ENCODE measurements at places on chromosomes 3 and 15.

DNA sequence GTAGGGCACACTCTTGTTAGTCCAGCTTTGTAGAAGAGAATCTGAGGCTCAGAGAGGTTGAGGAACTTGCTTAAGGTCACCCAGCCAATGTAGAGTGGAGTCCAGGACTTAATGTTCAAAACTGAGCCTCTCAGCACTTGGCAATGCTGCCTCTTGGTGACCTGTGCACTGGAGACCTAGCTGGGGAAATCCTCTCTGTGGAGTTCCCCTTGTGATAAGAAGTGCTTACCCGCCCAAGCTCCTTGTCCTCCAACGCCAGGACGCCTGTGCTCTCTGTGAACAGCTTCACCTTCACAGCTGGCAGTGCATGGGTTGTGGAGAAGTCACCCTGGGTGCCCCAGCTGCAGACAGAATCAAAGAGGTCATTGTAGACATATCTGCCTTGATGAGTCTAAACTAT lies 219.1 kb upstream of the FEZF2 start:
- DNase-seq, result no peak

DNA sequence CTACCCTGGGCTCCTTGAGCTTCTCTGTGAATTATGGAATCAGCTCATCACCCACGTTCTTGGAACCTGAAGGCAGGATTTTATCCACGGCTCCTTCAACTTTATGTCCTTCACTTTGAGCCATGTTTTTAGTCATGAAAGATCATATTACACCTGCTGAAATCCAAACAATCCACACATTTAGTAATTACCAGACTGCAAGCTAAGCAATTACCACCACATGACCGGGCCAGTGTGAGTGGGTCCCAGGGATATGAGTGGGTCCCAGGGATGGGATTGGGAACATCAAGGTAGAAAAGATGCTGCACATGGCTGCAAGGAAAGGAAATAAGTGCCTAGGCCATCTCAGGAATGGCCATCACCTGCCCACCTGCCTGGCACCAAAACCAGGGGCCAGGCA lies 140.3 kb upstream of the IQSEC1 start:
- DNase-seq, result no peak

GRCh38 chr3:126014252-126014651 lies 45.3 kb downstream of the ROPN1B start:
- no peak for DNase-seq

DNA sequence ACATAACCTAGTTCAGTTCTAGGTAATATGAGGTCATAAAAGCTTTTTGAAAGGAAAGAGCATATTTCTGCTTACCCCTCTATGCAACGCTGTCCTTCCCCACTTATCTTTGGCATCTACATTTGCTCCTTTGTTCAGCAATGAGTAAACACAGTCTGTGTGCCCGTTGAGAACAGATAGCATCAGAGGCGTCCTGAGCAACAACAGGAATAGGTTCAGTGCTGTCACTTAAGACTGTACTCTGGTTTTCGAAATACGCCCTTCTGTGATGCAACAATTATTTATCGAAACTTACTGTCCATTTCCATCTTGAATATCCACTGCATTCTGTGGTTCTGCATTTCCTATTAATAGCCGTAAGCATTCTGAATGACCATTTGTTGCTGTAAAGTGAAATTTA lies 84.4 kb downstream of the BTD start:
- no peak for DNase-seq

GRCh38 chr15:35129361-35129760 lies 44.3 kb upstream of the NANOGP8 start:
- no peak for DNase-seq

DNA sequence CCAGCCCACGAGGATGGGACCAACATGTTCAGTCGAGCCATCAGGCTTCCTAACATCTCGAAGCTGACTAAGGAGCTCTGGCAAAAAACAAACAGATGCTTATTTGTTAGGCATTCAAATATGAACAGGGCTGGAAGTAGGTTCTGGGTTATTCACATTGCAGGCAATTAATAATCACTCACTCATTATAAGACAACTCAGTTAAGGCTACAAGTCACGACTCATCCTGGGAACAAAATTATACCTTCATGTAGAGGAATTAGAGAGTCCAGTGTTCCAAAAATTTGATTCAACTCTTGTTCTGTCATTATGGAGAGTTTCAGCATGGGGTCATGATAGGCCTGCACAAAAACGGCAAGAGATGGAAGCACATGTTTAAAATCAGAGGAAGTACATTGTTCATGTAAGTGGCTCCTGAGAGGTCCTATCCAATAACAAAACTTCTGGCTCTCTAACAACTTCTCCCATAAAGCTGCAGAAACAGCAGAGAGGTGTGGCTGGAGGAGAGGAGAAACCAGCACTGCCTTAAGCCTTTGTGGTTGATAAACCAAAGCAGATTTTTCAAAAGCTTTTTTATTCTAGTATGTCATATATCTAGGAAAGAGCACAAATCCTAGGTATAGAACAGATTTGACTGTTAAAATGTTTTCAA lies 50.6 kb downstream of the ARHGEF3 start:
- no peak for DNase-seq

- no peak for DNase-seq
These were observed 9.3 kb downstream of the COLQ start for GRCh38 chr3:15512166-15512565.

DNA sequence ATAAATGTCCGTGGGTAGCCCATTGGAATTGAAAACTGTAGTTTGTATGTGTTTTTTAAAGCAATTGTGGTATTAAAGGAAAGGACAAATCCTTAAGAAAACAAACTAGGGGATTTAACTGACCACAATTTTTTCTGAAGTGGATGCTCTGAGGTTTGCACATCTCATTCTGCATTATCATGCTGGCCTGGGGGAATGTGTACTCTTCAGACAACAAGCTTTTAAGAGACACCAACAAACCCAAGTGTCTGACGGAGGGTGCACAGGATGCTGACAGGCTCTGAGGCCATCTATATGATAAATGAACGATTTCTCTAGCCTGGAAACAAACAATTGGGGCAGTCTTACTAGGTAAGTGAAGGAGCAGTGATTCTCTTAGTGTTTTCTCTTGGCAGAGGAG lies 9.1 kb downstream of the LINS1 start:
- DNase-seq, result peak; percentile 24

DNA sequence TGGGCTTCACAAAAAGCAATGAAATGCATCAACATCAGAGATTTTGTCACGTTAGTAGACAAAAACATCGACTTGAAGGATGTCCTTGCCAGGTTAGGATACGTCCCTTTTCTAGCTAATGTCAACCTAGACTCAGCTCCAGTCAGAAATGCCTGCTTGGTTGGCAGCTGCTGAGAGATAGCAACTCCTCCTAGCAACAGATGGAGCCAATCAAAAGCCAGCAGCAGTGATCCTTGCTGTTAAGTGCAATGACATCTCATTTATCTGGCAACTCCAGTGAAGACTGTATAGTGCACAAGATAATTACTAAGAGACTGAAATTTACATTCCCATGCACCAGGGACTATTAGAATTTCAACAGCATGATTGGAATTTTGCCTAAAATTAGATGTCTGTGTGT lies 424.1 kb downstream of the FGF12 start:
- DNase-seq, result no peak

DNA sequence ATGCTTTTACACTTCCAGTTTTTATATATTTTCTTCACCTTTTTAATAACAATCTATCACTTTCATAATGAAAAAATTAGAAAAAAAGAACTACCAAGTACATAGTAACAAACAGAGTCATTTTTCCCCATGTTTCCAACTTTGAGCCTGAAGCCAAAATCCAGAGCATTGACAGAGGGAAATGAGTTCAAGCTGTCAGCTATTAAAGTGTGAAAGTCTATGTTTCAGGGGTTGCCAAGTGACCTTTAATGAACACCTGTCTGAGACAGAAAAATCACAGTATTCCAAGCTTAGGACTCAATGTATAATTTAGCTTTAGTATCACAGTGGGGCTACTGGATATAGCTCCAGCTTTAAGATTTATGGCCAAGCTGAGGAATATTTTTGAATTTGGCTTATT lies 128.3 kb upstream of the GADL1 start:
- no peak for DNase-seq

- no peak for DNase-seq
These were observed 10.2 kb downstream of the MRPS22 start for GRCh38 chr3:139353920-139354556.

DNA sequence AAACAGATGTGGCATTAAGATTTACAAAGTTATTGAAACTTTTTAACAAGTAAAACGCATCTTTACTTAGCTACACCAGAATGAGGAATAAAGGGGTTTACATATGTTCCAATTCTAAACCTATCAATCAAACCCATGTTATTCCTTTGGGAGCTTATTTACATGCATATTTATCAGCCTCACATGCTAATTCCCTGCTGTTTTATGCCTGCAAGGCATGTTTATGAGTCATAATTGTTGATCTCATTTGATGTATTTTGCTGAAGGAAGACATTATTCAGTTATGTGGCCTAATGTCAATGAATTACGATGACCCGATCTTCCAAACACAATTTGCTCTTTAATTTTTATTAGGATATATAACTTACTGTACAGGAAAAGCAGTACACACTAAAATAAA lies 272.9 kb downstream of the TBC1D5 start:
- DNase-seq, result no peak

- DNase-seq, result no peak
These were observed 439.9 kb upstream of the TGFBR2 start for GRCh38 chr3:30166535-30166934.

DNA sequence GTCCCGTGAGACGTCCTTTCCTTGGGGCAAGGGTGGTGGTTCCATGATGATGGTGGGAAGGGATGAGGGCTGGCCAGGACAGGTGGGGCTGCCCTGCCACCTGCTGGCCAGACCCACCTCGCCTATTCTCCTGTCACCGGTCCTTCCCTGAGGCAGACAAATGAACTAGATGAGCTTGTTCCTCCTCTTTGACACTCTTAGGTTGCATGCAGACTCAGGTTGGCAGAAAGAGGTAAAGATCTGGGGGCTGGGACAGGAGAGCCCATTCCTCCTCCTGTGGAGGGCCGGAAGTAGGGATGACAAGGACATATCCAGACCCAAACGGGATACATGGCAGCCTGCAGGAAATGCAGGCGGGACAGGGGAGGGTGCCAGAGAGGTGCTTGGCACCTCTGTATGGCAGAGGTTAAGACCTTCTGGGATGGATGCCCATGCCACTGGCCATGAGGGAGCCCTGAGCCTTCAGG lies 38.6 kb downstream of the ACSBG1 start:
- DNase-seq, result peak; percentile 63

- DNase-seq, result no peak
These were observed 32.3 kb downstream of the MYO1E start for GRCh38 chr15:59340325-59340724.

DNA sequence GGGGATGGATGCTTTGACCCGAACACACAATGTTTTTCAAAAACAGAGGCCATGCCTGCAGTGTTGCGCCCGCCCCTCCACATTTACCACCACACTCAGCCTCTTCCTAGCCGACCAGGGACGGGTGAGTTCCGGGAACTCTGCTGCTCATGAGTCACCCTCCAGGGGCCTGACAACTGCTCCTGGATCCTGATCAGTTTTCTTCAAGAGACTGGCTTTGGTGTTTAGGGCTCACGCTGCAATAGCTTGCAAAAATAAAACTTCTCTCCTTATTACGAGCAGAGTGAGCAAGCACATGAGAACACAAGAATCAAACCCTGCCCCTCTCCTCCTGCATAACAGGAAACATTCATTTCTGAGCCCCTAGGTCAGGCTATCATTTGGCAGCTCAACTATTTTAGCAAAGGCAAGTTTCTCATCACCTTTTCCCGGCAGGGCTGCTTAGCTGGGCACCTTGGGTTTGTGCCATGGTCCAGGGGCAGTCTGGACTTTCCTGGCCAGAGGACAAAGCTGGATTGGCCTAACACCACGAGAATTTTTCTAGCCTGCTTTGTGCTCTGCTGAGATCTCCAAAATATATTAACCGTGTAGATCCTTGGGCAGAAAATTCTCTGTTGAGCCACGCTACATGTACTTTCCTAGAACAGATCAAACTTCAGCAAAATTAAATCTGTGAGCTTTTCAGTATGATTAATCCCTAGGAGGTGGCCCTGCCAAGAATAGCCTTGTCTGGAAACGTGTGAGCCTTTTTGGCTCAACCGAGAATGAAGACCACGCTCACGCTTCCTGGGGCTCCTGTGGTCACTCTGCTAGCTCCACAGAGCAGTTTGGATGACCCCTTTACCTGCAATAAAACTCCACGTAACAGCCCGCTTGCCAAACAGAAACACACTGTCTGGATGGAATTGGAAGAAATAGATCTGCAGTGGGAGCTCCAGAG lies 52.7 kb upstream of the SPATA12 start:
- DNase-seq, result no peak

DNA sequence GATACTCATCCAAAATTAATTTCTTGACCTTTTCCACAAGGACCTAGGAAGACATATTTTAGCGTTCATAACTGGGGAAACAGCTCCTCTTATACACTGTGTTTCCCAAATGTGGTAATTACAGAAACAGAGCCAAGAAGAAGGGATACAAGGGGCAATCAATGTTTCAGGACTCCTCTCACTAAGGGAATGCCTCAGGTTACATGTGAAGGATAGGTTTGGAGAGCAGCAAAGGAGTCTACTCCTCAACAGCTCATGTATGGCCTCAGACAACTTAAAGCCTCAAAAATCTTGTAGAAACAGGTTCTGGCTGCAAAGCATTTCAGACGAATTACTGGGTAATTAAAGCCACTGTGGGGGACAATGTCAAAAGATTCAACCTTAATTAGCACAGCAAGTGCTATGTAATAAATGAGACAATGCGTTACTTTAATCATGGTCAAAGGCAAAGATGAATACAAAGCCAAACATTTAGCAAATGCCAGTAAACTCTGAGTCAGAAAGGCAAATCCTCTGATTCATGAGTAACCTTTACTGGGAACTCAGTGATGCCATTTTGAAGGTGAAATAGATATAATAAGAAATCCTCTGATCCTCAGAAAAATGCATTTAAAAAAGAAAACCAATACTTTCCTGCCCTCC lies 1111.2 kb downstream of the TUSC7 start:
- DNase-seq, result no peak

- DNase-seq, result peak; percentile 64
These were observed 124.5 kb downstream of the TLE3 start for GRCh38 chr15:69973102-69973714.

DNA sequence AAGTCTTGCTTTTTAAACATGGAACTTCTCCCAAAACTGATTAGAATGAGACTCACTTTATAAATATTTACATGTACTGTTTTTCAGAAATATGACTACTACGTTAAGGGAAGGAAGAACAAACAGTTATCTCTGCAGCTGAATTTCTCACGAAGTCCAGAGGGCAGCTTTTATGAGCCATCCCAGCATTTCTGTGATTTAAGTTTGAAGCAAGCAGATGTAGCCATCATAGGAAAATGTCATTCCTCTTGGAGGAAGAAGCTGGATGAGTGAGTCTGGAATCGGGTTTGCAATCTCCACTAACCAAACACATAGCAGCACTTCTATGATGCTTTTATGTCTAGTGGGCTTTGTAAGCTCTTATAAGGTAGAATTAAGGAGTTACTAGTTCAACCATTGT lies 53.7 kb downstream of the SCN11A start:
- DNase-seq, result no peak

DNA sequence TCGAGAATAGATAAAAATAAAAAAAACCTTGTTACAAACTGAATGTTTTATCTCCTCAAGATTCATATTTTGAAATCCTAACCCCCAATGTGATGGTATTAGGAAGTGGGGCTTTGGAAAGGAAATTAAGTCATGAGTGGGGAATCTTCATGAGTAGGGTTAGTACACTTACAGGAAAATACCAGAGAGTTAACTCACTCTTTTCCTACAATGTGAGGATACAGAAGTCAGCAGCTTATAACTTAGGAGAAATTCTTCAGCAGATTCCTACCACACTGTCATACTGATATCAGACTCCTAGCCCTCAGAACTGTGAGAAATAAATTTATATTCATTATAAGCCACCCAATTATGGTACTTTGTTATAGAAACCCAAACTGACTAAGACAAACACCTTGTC lies 453.1 kb downstream of the GBE1 start:
- no peak for DNase-seq
